ENCODE measurements at places on chromosomes 2 and 18.

GRCh38 chr2:218816561-218817011, 15.0 kb downstream of the PRKAG3 start:
- DNase-seq: no peak

- no peak for DNase-seq
These were observed 204.3 kb downstream of the HDAC4 start for GRCh38 chr2:239196474-239197021.

DNA sequence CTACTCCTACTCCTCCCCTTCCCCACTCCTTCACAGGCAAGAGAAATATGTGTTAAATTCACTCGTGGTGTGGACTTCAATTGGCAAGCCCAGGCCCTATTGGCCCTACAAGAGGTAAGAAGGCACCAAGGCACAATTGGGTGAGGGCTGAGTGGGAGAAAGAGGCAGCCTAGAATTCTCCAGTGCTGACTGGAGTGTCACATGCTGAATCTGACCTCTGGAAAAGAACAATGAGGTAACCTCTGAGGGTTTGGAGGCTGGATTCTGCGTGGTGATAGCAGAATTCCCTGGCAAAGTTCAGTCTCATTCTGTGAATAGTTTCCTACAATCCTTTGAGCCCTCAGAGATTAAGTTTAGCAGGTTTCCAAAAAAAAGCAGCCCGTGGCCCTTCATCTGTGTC, 6.9 kb downstream of the CENPA start:
- no peak for DNase-seq

- no peak for DNase-seq
These were observed 9.4 kb upstream of the NEURL3 start for GRCh38 chr2:96514521-96514920.

- DNase-seq: peak; percentile 15
These were observed 405 bp downstream of the PPP3R1 start for GRCh38 chr2:68251855-68252399.

- DNase-seq: no peak
These were observed 73.0 kb upstream of the RGPD5 start for GRCh38 chr2:109721135-109721534.

GRCh38 chr2:182506606-182507005, 79.8 kb upstream of the PDE1A start:
- DNase-seq: no peak

DNA sequence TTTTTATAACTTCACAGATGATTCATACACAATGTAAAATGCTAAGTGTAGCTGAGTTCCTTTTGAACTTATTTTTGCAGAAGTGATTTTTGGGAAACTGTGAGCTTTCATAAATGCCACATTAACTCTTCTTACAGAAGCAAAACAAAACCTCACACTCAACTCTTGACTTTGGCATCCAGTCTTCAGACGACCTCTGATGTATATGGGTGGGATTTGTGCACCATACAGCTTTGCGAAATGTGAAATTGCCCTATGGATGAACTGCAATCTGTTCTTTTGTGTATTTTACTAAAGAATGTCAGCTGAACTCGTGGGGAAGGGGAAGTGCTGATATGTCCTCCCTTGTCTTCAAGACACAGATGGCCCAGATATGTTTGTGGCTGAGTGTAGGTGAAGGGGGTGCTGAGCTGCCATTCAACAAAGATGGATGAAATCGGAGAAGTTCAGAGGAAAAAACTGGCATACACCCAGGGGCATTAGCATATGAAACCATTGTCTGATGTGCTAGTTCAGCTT, 218.3 kb downstream of the PTGR3 start:
- no peak for DNase-seq

- no peak for DNase-seq
These were observed 5.4 kb downstream of the POU3F3 start for GRCh38 chr2:104859291-104859765.

GRCh38 chr2:194380011-194380410, 1277.0 kb upstream of the SLC39A10 start:
- no peak for DNase-seq

DNA sequence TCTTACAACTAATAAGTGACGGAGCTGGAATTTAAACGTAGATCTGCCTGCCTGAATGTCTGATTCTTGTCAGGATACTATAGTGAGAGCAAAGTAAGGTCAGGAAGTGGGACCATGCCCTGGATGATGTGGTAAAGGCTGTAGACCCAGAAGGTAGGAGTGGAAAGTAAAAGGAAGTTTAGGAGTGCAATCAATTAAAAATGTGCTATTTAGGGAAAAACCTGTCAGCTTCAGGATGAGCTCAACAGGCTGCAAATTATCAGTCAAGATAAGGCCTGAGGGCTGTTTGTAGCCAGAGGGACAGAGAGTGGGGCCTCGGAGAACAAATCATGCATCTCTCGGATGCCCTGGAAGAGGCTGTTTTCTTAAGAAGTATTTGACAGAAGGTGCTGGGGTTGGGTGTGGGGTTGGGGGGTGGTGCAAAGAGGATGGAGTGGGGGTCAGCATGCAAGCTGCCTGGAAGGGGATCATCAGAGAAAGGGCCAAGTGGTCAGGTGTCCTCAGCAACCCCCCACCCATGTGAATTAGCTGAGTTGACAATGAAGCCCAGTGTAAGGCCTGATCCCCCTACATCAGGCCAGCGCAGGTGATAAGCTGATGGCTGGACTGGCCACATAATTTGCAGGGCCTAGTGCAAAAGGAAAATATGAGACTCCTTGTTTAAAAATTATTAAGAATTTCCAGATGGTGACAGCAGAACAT, 53.2 kb upstream of the MAPRE3 start:
- DNase-seq: no peak

- DNase-seq: no peak
These were observed 281.0 kb upstream of the KYNU start for GRCh38 chr2:142596334-142597088.

DNA sequence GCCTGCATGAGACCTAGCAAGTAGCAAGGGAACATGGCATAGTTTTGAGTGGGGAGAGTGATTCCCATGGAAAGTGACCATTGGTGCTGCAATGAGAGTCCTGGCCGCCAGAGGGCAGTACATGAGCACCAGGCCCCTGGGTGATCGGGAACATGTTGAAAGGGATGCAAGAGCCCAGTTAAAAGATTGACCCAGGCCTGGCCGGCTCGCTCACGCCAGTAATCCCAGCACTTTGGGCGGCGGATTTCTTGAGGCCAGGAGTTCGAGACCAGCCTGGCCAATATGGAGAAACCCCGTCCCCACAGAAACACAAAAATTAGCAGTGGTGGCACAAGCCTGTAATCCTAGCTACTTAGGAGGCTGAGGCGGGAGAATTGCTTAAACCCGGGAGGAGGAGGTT, 22.2 kb downstream of the FAP start:
- peak; percentile 32 for DNase-seq

DNA sequence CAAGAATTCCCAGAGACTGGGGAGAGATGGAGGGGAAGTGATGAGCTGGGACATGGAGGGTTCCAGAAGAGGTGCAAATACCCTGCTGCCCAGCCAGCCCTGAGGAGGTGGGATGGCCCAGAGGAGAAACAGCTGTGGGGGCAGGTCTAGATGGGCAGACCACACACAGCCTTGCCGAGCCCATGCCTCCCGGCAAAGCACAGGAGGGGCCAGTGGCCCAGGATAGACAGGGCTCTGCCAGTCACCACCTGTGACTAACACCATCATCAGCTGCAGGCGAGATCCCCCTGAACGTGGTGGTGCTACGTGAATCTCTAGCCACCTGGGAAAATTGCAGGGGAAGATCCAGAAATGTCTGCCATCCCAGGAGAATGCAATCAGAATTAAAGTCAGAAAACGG, 39.4 kb downstream of the SCTR start:
- no peak for DNase-seq

DNA sequence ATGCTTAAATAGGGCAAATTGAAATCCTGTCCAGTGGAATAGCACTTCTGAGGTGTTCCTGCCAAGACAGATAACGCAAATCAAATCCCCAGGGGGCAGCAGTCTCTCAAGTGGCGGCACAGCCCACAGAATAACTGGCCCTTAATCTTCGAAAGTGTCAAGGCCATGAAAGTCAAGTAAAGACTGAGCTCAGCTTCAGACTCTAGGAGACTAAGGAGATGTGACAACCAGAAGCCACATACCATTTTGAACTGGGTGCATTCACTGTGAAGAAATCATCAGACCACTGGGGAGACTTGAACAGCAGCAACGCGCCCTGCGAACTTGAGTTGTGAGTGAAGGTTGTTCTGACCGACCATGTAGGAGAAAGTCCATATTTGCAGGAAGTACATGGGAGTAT, 66.0 kb upstream of the ASAP2 start:
- DNase-seq: no peak

GRCh38 chr2:209208211-209208610, 215.6 kb upstream of the MAP2 start:
- no peak for DNase-seq

DNA sequence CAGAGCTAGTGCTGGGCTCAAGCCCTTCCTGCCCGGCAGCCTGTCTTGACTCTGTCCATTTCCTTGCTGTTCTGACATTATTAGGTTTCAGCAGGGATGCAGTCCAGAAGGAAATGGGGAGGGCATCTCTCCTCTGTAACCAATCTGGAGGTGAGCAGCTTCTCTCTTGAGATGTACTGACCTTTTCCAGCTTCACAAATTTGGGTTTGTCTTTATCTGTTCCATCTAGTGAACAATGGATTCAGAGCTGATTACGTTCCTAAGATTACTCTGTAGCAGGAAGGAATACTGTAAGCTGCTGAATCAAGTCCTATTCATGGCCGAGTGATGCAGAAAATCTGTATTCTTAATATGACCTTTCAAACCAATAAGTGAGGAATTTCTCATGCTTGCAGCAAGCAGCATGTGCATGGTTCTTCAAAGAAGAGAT, 11.0 kb downstream of the PLA2R1 start:
- no peak for DNase-seq

- DNase-seq: no peak
These were observed 779 bp downstream of the DGKD start for GRCh38 chr2:233354971-233355574.

GRCh38 chr2:201057087-201057521, 14.4 kb downstream of the HYCC2 start:
- no peak for DNase-seq

DNA sequence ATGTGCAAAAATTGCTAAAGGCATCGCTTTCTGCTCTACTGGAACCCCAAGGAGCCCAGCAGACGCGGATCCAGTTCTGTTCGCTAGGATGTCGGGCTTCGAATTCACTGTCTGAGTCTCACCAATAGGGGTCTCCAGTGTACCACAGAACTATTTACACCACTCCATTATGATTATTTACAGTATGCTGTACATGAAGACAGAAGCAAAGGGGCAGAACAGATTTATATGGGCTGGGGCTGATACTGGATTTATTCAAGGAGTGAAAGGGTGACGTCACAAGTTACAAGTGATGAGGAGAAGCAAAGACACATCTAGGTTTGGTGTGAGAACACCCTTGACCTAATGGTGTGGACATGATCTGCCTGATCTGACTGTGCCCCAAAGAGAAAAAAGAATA, 185.3 kb upstream of the ATP5MC3 start:
- DNase-seq: no peak

- no peak for DNase-seq
These were observed 258.4 kb upstream of the ZNF804A start for GRCh38 chr2:184339966-184340365.

DNA sequence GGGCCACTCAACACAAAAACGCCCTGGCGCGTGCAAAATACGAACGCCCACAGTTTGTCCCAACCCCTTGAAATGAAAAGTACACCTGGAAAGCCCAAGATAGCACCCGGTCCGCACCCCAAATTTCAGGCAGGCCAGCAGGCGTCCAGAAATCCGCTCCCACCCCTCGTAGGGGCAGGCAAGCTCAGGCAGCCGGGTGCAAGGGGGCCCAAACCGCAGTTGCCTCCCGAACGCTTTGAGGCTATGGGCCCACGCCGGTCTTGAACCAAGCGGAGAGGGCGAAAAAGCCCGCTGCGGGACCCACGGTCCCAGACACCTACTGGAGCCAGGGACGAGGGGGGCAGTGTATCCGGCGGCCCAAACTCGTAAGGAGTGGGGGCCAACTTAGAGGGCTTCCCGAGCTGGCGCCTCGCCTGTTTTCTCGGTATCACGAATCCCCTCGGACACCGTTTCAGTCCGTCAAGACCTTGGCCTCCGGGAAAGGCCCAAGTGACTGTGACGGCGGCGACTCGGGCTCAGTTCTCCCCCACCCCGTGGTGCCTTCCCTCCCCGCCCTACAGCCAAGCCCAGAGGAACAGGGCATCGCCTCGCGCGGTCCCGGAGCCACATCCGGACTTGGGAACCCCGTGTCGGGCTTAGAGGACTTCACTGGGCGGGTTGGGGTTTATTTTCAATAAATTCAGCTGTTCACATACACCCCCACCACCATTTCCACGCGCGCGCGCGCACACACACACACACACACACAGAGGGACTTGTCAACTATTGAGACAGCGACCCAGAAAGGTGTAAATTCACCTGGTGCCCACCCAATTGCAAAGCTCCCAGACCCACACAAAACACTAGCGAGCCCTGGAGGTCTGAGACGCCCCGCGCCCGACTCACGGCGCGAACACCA, 6.2 kb upstream of the SATB2 start:
- no peak for DNase-seq

DNA sequence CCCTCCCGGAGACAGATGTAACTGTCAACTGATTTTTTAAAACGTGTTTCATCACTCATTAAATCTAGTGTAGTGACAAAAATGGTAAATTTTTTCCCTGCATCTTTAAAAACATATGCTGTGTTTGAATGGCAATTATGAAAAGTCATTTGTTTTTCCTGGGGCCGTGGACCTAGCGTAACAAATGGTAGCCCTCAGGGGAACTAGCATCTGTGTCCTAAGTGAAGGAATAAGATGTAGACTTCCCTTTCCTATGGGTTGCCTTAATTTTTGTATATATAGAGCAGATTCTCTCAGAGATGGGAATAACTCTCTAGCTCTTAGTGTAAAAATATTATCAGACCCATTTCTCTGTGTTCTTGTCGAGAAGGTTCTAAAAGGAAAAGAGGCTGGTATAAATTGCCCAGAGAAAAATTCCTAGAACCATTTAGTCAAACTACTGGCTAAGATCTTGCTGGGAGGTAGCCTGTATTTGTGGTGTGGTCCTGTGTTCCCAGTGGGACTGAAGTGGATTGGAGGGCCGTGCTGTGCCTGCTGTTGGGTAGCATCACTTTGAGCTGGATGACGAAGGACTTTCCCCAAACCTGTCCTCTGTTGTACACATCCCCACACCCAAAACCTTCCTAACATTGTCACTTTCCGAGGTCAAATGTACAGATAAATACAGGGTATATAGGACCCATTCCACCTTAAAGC, 85.8 kb downstream of the LIMS1 start:
- no peak for DNase-seq

GRCh38 chr18:5710235-5710634, 166.4 kb upstream of the EPB41L3 start:
- no peak for DNase-seq

GRCh38 chr2:118980022-118980421, 38.0 kb downstream of the MARCO start:
- DNase-seq: no peak

GRCh38 chr18:64401268-64402060, 252.6 kb upstream of the LINC00305 start:
- DNase-seq: no peak

- no peak for DNase-seq
These were observed 55.7 kb downstream of the ARHGEF33 start for GRCh38 chr2:38945372-38945771.

GRCh38 chr2:2913601-2914120, 464.0 kb downstream of the EIPR1 start:
- DNase-seq: no peak

GRCh38 chr2:174286172-174286571, 37.8 kb upstream of the OLA1 start:
- DNase-seq: no peak

GRCh38 chr18:13462686-13463085, 244.1 kb downstream of the LDLRAD4 start:
- DNase-seq: no peak

GRCh38 chr2:3314626-3315025, 63.0 kb downstream of the EIPR1 start:
- DNase-seq: no peak

GRCh38 chr2:5524551-5524950, 167.6 kb upstream of the SOX11 start:
- DNase-seq: no peak

Data from stimulated activated CD8-positive, alpha-beta memory T cell treated with anti-CD3 and anti-CD28 coated beads, Interleukin-15, amount 100 ng/mL, for 48 hours (primary cell).